Nucleus accumbens (tissue), 56 donors: ENCODE measurements at places on chromosomes 6 and 20.

DNA sequence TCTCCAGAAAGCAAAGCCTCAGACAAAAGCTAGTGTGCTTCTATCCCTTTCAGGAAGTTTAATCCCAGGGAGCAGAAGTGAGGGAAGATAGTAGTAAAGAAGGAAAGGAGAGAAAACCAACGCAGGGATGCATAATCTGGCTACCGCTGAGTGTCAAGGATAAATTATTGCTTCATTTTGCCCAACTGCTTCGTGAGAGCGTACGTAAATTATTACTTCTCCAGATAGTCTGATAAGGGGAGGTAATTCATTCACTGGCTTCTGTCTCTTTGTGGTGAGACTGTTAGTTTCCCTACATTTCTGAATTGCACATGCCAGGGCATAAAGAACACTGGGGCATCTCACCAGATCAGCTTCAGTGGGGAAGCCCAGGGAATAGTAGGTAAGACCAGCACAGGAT, 539.7 kb downstream of the PHF3 start:
- no peak for DNase-seq

DNA sequence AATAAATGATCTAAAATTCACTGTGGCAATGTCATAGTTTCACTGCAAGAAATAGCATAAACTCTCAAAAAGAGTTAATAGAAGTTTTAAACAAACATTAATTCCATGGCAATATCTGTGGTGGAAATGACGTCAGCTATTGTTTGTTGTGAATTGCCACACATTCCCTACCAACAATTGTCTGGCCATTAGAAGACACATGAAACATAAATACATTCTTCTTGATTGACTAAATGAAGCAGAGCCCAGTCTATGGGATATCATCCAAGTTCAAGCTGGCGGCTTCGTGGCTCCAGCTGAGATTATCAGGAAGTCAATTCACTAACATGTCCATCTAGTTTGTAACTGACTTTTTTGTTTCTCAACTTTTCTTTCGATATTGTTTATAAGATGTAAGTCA, 369.0 kb downstream of the ARHGAP18 start:
- DNase-seq: no peak

GRCh38 chr6:168876956-168877355, 376.7 kb downstream of the THBS2 start:
- no peak for DNase-seq

- no peak for DNase-seq
Measured at GRCh38 chr6:88985901-88986300, 22.5 kb upstream of the RNGTT start.

GRCh38 chr6:1820165-1820564, 210.4 kb downstream of the FOXC1 start:
- no peak for DNase-seq

GRCh38 chr20:45012682-45013302, 46.5 kb downstream of the STK4 start:
- no peak for DNase-seq

DNA sequence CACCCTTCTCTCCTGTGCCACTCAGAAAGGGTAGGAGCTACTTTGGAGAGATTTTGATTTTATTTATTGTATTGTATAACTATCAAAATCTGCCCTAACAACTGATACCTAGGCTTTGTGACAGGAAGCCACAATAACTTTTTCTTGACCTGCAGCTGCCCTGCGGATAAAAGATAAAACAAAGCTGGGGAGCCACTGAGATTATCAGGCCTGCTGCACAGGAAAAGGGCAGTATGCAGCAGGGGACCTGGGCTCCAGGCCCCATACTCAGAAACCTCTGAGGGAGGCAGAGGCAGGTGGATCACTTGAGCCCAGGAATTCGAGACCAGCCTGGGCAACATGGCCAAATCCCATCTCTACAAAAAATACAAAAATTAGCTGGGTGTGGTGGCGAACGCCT, 980 bp upstream of the SNX21 start:
- DNase-seq: no peak

- DNase-seq: no peak
Measured at GRCh38 chr20:40746251-40746650, 57.2 kb upstream of the MAFB start.

GRCh38 chr6:18425218-18425617, 38.1 kb downstream of the RNF144B start:
- no peak for DNase-seq

DNA sequence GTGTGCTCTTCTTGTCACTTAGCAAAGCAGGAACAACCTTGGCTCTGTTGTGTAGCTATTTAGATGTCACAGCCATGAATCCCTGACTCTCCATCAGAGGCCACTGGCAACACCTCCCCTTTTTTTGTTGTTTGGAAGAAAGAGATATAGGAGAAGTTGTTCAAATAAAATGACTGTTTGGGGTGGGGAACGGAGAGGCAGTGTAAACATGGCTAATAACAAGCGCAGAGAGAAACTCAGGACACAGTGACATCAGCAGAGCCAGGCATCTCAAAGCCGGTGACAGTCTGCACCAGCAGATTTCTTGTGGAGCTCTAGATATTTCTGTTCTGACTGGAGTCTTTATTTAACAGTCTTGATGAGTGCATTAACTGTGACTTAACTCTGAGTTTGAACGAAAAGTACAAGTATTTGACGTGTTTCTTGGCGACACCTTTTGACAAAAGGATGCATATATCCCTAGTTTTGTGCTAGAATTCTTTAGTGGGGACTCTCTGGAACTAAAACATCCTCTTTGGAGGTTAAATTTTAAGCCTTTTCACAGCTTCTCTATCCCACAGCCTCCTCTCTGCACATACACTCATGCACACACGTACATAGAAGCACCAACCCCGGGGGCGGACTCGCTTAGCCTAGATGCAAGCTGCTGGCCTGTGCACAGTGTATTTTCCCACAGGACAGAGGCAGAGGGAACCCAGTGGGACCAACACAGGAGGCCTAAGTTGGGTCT, 53.8 kb downstream of the ADAT2 start:
- no peak for DNase-seq

DNA sequence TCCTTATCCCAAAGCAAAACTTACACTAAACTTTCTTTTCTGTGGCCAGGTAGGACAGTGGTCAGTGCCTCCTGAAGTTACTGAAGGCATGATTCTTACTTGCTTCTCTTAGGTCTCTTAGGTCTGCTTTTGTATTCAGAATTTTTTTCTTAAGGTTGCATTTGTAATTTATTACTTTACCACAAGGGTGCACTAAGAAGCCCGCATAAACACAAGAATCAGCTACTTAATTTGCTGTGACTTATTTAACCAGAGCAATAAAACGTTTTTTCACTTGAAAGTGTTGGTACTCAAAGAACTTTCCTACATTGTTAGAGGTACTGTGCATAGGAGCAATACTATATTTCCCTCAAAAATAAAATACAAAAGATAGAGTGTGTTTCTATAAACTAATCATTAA, 75.4 kb upstream of the LAMA2 start:
- DNase-seq: no peak

DNA sequence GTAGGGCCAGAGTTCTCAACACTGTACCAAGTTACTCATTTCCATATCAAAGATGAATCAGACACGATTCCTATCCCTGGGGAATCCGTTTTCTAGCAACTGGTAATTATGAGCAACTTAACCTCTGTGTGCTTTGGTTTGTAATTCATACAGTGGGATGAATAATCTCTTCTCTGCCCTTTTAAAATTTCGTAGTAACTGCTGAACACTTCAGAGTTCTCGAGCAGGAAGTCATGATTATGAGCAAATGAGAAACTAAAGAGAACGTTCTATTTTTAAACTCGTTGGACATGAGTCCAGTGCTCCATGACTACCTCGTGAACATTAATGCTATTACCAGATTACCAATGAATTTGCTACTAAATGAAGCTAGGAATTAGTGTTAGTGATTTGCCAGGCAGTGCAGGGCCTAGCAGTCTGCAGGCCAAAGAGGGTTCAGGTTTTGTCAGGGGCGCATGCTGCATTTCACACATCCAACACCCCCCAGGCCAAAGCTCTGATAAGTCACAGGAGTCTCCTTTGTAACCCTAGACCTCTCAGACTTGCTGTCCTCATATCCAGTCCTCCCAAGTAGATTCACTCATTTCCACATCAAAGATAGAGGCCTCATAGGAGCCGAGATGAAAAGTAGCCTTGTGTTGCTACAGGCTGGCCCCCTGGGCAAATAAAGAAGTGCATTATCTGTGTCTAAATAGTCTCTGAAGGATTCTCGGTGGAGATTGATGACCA, 45.8 kb upstream of the VSTM2L start:
- DNase-seq: no peak

DNA sequence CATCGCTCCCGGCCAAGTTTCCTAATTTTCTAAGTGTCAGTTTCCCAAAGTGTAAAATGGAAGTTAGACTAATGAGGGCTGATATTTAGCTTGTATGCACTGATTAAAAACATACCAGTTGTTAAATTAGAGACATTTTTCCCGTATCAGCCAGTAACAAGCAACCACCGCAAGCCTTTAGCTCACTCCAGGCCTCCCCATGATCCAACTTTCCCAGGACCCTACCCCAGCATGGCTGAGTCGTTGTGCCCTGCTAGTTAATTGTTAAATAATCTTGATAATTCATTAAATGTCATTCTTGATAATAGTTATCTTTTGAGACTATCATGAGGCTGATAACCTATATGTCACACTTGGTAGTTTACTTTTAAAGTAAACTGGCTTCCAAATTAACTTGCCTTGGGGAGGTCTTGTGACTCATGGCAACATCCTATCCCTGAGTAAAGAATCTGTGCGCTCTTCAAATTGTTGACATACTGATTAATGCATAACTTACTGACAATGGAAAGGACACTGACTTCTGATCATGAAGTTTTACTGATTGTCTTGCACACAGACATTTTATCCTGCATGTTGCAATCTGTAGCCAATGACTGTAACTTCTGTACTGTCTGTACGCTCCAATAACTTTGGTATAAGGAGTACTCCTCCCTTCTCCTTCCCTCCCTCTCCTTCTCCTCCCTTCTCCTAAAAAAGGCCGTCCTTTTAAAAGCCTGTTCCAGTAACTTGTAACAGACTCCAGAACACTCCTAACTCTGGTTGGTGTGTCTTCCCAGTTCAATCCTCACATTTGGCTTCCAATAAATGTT, 6.3 kb upstream of the GTF3C6 start:
- DNase-seq: no peak

- DNase-seq: no peak
Measured at GRCh38 chr20:48638546-48638945, 189.3 kb downstream of the PREX1 start.

- DNase-seq: no peak
Measured at GRCh38 chr20:16025084-16025483, 548.2 kb downstream of the KIF16B start.

DNA sequence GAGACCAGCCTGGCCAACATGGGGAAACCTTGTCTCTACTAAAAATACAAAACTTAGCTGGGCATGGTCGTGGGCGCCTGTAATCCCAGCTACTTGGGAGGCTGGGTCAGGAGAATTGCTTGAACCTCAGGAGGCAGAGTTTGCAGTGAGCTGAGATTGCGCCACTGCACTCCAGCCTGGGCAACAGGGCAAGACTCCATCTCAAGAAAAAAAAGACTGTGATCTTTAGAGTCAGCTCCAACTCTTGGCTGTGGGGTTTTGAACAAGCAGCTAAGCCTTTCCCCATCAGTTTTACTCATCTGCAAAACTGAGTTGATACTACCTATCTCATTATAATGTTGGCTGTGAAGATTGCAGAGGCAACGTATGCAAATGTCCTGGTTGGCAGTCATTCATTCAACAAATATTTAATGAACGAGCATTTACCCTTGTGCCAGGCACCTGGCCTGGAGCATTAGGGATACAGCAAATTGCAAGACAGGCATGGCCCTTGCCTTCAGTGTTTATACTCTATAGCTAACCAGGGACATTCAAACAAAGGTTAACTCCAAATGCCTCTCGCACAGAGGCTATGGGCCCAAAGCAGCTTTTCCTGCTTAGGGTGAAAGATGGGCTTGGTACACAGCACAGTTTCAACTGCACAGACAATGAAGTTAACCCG, 37.8 kb downstream of the ILRUN start:
- no peak for DNase-seq

- DNase-seq: no peak
Measured at GRCh38 chr20:19015351-19016139, 196.9 kb upstream of the SLC24A3 start.

- DNase-seq: no peak
Measured at GRCh38 chr20:57266291-57267157, at the start of gene BMP7. TSS of gene BMP7 (minus strand) at chr20:57266641. CDS start at chr20:57266122, 519 bp downstream.

DNA sequence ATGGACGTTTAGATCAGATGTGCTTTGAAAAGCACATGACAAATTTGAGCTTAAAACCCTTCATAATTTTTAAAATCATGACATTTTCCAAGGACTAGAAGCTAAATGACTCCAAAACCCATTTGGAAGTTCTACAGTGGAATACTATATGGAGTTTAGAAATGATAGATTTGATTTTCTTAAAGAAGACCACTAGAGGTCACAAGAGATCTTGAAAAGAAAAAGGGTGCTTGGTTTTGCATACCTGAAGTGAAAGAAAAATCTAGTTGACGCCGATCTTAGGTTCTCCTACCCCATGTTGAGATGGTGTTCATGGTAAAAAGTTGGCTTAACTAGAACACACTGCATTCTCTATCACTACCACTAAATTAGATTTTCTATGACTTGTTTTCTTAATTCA, 31.5 kb downstream of the CFAP61 start:
- no peak for DNase-seq

- DNase-seq: no peak
Measured at GRCh38 chr6:113999284-113999683, 28.3 kb upstream of the HDAC2 start.

GRCh38 chr6:45923831-45924391, 91.7 kb downstream of the CLIC5 start:
- DNase-seq: no peak

DNA sequence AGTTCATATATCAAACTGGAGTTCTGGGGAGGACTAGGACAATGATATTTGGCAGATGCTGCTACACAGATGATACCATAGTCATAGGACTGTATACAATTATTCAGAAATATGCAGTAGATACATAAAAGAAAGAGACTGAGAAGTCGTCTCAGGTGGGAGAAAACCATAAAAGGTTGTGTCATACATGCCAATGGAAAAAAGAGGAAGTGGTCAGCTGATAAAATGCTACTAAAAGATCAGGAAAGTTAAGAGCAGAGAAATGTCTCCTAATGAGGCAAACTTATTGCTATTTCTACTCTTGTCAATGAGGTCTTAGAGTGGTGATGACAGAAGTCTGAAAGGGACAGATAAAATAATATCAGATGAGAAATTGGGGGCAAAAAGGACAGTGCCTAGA, 407.6 kb downstream of the COL12A1 start:
- DNase-seq: no peak

GRCh38 chr20:48758206-48758820, 69.5 kb downstream of the PREX1 start:
- no peak for DNase-seq
